Chondrocyte (in vitro differentiated cells): ENCODE measurements at places on chromosomes 11 and 22. TPM values are rescaled to one million over a fixed set of nuclear protein-coding genes. Genes with fewer than 3 reads are reported as not detected.

The SMIM38 gene
- total RNA-seq, result 0.12 to 0.60 TPM (median 0.41 TPM) in 3 replicates

The UBQLN3 gene
- 0.13 to 0.31 TPM in 2 of 3 replicates, not detected in the other for total RNA-seq

The OR5B21 gene
- total RNA-seq, result not detected in 3 replicates

The MDK gene
- 49.9 to 127 TPM (median 124 TPM) in 3 replicates for total RNA-seq

The MMP12 gene
- total RNA-seq, result 0.17 to 0.18 TPM in 2 of 3 replicates, not detected in the other

The SLN gene
- total RNA-seq, result not detected in 3 replicates

The DBX1 gene
- not detected in 3 replicates for total RNA-seq

The LMNTD2 gene
- total RNA-seq, result 3.8 to 6.1 TPM (median 5.5 TPM) in 3 replicates

GRCh38 chr22:48438800-48439559 is 1388.7 kb downstream of the BRD1 start:
- no peak overlapping the region for H3K4me3 ChIP-seq
- H3K27ac ChIP-seq, result no peak overlapping the region
- peaks cover 2% of the 10 kb centered on the region for H3K36me3 ChIP-seq
- H3K27me3 ChIP-seq, result peaks cover 2% of the 10 kb centered on the region

DNA sequence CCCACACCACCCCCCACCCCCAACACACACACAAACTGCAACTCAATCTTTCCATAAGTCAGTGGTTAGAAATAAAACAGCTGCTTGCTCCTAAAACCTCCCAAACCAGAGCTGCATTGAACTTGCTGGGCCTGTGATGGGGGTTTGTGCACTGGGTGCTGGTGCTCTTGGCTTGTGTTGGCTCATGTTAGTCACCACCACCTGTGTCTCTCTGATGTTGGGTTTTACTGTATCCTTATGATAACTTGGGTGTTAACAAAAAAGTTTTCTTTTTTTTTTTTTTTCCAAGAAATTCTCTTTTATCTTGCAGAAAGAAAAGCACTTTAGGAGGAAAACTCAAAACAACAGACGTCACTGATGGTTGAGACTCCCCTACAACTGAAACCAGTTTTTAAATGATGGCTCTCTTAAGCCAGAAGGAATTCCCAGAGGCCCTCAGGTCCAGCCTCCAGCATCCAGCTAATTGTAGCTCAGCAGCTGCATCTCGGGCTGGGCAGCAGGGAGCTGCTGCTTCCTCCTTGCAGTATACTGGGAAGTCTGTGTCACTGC is 79.9 kb upstream of the DRD2 start:
- no peak for DNase-seq
- no peak overlapping the region for H3K27ac ChIP-seq
- H3K27me3 ChIP-seq, result no peaks in the 10 kb centered on the region
- no peaks in the 10 kb centered on the region for H3K36me3 ChIP-seq

GRCh38 chr22:36227396-36227795 is 11.9 kb downstream of the APOL2 start:
- H3K4me1 ChIP-seq, result peaks cover 3% of the 10 kb centered on the region
- DNase-seq, result no peak
- H3K27me3 ChIP-seq, result no peaks in the 10 kb centered on the region
- no peak overlapping the region for H3K27ac ChIP-seq
- H3K36me3 ChIP-seq, result peaks cover 44% of the 10 kb centered on the region

DNA sequence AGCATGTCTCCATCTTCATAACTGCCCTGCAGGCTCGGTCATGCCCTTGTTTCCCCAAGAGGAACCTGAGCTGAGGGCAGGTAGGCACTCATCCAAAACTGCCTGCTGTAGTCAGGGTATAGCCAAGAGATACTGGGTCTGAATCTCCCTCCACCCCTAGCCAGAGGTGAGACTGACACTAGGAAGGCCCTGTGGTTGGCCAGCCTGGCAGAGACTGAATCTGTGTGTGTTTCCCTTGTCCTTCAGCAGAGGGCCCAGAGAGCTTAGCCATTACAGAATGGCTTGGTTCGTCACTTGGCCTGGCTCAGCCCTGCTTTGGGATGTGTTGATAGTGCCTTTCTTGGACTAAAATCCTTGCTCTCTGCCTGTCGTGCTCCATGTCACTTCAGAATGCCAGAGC is 79.3 kb upstream of the SUSD2 start:
- peak; percentile 29 for DNase-seq
- peaks cover 20% of the 10 kb centered on the region for H3K36me3 ChIP-seq
- H3K27me3 ChIP-seq, result no peaks in the 10 kb centered on the region
- H3K4me1 ChIP-seq, result peaks cover 14% of the 10 kb centered on the region

DNA sequence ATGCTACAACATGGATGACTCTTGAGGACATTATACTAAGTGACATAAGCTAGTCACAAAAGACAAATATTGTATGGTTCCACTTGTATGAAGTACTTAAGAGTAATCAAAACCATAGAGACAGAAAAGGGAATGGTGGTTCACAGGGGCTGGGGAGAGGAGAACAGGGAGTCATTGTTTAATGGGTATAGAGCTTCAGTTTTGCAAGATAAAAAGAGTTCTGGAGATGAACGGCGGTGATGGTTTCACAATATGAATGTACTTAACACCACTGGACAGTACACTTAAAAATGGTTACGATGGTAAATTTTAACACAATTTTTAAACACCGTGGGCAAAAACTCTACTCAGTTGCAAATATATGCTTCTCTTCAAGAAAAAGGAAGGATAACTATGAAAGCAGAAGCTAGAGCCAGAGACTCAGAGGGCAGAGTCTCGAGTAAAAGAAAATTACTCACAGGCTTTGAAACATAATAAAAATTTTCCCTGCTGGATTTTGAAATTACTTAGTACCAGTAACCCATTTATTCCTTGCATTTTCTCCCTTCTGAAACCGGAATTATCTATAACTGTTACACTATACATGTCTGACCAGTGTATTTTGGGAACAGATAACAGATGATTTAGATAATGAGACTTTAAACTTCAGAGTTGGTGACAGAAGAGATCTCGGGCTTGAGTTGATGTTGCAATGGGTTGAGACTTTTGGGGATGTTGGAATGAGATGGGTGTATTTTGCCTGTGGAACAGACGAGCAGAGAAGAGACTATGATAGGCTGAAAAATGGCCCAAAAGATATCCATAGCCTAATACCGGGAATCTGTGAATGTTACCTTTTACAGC is 15.0 kb downstream of the MRTFA start:
- no peaks in the 10 kb centered on the region for H3K27me3 ChIP-seq
- no peak overlapping the region for H3K4me3 ChIP-seq
- peak overlapping the region; percentile 49 for H3K27ac ChIP-seq
- peaks cover 13% of the 10 kb centered on the region for H3K36me3 ChIP-seq
- H3K4me1 ChIP-seq, result peaks cover 22% of the 10 kb centered on the region
- DNase-seq, result no peak

DNA sequence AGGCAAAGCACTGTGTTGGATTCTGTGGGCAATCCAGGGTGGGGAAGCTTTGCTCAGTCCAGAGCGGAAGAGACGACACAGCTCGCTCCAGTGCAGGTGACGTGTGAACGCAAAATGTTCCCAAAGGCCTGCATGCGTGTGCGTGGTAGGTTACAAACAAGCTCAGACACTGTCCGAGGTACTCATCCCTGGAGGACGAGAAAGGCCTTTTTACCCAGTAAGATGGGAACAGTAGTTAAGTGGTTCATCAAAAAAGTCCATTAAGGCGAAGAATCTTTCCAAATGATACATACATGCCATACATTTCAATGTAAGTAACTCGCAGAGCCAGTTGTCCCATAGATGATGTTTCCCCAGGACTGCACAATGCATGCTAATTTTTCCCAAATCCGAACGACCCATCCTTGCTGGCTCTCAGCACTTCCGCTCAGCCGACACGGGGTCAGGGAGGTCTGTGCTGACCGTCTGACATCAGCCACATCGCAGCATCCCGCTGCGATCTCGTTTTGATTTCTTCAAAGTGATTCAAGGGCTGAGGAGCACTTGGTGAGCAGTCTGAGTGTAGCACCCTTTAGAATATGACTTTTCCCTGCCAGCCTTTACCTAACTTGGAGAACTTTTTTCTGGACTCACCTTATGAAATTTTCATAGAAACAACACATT is 19.0 kb downstream of the B3GAT1 start:
- H3K27ac ChIP-seq, result no peak overlapping the region
- DNase-seq, result no peak
- peaks cover 10% of the 10 kb centered on the region for H3K27me3 ChIP-seq
- H3K4me3 ChIP-seq, result no peak overlapping the region

- DNase-seq, result no peak
- peak overlapping the region; percentile 85 for H3K27ac ChIP-seq
- no peak overlapping the region for H3K4me3 ChIP-seq
- H3K36me3 ChIP-seq, result no peaks in the 10 kb centered on the region
- H3K4me1 ChIP-seq, result peaks cover 56% of the 10 kb centered on the region
Observed at GRCh38 chr11:3950996-3951660, 95.7 kb downstream of the STIM1 start.

- peaks cover 39% of the 10 kb centered on the region for H3K4me1 ChIP-seq
- H3K4me3 ChIP-seq, result no peak overlapping the region
- no peaks in the 10 kb centered on the region for H3K27me3 ChIP-seq
- H3K27ac ChIP-seq, result no peak overlapping the region
Observed at GRCh38 chr22:17952273-17952801, 72.0 kb downstream of the MICAL3 start.

- no peak overlapping the region for H3K4me3 ChIP-seq
- H3K27me3 ChIP-seq, result peaks cover 4% of the 10 kb centered on the region
- no peaks in the 10 kb centered on the region for H3K36me3 ChIP-seq
- H3K4me1 ChIP-seq, result no peaks in the 10 kb centered on the region
- DNase-seq, result no peak
- no peak overlapping the region for H3K27ac ChIP-seq
Observed at GRCh38 chr11:1039481-1040427, 3.2 kb upstream of the MUC6 start.

DNA sequence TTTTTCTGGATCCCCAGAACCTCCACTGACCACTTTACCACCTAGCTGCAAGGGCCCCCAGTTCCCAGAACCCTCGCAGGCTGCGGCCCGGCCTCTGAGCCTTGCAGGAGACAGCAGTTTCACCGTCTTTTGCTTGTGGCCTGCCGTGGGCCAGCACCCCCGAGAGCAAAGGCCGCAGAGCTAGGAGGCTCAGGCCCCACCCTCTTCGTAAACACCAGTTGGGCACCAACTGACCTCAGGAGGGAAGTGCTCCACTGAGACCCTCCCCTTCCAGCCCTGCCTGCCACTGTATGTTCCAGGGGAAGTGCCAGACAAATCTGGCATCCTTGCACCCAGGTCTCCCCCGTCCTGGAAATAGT is 23.4 kb upstream of the CREB3L1 start:
- H3K27me3 ChIP-seq, result no peaks in the 10 kb centered on the region
- DNase-seq, result no peak
- no peaks in the 10 kb centered on the region for H3K36me3 ChIP-seq
- no peak overlapping the region for H3K27ac ChIP-seq

DNA sequence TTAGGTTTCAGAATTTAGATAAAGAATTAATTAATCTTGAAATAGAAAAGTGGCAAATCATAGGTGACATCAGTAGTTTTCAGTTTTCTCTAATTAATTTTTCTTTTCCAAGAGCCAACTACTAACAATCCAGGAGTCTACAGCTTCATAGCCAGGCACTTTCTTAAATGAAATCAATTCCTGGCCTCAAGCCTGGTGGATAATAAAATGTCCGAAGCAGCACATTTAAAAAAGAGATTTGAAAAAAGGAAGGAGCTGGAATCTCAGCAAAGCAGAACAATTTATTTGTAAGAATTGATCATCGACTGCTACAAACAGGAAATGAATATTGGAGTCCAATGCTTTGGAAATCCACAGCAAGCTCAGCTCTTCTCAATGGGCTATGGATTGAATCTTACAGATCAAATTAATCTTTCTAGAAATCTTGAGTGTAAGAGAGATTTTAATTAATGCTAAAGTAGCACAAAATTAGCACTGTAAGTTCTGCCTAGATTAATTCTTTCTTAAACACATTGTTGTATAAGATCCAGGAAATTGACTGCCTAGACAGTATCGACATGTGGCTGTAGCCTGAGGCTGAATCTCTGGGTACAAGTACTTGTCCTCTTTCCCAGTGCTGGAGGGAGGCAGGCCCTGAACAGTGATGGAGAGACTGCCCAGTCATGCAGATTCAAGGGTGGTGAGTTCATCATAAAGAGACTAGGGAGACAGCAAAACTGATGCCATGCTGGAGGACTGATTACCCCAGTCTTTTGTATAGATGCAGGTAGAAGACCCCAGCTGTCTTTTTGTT is 167.8 kb upstream of the POU2AF2 start:
- H3K4me3 ChIP-seq, result no peak overlapping the region
- no peak overlapping the region for H3K27ac ChIP-seq
- H3K4me1 ChIP-seq, result no peaks in the 10 kb centered on the region
- no peak for DNase-seq
- no peaks in the 10 kb centered on the region for H3K36me3 ChIP-seq

DNA sequence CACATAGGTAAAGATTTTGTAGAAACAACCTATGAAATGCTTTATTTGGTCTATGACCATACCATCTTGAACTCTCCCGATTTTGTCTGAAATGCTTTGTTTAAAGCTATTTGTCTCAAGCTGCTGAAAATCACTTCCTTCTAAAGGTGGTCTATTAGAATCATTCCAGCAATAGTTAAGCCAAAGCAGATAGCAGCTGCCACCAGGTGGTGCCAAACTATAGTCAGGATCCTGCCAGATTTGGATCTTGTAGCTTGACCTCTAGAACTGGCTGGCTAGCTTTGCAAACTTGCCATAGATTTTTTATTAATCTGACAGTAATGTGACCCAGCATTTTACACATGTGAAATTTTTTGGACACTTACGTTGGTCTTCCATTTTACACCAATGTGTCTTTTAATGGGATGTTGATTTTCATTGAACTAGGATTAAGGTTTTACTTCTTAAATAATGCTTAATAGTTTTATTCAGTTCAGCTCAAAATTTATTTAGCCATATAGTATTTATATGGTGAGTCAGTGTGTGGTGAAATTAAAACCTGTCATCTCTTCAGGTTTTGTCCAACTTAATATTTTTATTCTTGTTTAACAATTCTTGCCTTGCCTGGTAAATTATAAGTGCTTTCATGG is 19.7 kb downstream of the CTR9 start:
- DNase-seq, result no peak
- no peaks in the 10 kb centered on the region for H3K27me3 ChIP-seq
- no peak overlapping the region for H3K4me3 ChIP-seq
- H3K4me1 ChIP-seq, result no peaks in the 10 kb centered on the region
- peaks cover 48% of the 10 kb centered on the region for H3K36me3 ChIP-seq

- H3K4me1 ChIP-seq, result peaks cover 57% of the 10 kb centered on the region
- no peak overlapping the region for H3K27ac ChIP-seq
- H3K4me3 ChIP-seq, result no peak overlapping the region
- no peaks in the 10 kb centered on the region for H3K27me3 ChIP-seq
- DNase-seq, result no peak
- no peaks in the 10 kb centered on the region for H3K36me3 ChIP-seq
Observed at GRCh38 chr11:35079611-35080010, 59.4 kb upstream of the CD44 start.

GRCh38 chr11:133560472-133560855 is 28.2 kb upstream of the OPCML start:
- peaks cover 2% of the 10 kb centered on the region for H3K27me3 ChIP-seq
- H3K27ac ChIP-seq, result no peak overlapping the region
- no peak for DNase-seq
- H3K36me3 ChIP-seq, result no peaks in the 10 kb centered on the region
- peaks cover 6% of the 10 kb centered on the region for H3K4me1 ChIP-seq
- no peak overlapping the region for H3K4me3 ChIP-seq
